ENCODE measurements at places on chromosomes 3 and 15.

GRCh38 chr15:58174709-58175108 lies 36.5 kb downstream of the AQP9 start:
- no peak for DNase-seq

GRCh38 chr3:167732313-167733065 lies 2.2 kb downstream of the PDCD10 start:
- no peak for DNase-seq

DNA sequence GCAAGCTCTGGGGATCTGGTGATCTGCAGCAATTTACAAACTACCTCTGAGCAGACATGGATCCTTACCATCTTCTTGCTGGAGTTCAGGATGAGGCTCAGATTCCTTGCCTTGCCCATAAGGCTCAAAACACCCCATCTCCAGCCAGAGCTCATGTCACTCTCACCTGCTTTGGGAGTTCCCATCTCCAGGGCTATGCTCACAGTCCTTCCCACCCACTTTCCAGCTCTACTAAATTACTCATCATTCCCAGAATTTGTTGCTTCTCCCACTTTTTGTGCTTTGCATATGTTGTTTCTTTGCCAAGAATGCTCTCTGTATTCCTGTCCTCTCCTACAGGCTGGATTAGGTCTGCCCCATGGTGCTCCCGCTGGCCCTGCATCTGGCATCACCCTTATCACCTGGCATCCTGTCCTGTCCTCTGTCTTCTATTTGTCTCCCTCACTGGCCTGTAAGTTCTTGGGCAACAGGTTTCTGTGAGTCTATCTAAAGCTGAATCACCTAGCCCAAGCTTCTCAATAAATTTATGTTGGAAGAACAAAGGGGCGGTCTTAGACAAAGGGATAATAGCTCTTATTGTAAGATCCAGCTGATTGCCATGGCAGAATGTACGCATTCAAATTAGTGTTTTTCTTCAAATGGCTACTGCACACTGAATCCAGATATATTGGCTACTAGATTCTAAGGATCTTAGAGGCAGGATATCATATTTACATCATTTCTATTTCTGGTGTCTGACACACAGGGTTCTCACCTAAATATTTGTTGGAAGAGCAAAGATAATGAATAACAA lies 179.2 kb downstream of the CLSTN2 start:
- DNase-seq = no peak

DNA sequence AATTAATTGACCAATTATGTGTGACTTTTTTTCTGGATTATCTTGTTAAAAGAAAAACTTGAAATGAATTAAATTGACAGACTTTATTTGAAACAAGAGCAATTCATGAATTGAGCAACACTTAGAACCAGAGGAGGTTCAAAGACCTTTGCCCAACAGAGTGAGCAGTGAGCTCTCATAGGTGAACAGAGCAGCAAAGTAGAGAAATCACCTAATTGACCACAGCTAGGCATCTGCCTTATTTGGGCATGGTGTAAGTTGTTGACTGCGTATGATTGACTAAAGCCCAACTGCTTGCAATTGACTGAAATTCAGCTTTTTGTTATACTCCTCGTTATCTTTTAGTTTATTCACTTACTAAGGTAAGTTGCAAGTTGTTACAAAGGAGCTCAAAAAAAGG lies 1216.0 kb upstream of the ALCAM start:
- DNase-seq = no peak

DNA sequence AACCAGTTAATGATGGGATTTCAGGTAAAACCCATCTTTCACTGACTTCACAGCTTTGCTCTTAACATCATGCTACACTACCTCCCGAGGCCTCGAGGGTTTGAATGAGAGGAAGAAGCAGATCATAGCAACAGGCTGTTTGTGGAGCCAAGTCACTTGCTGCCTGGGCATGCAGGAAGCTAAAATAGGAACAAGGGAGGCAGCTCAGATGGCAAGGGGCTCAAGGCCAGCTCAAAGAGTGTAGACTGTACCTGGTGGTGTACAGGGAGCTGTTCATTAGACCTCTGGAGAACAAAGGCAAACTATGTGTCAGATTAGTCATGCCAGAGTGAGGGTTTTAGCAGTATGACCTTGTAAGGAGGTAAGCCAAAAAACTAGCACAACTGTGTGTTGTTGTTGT lies 28.8 kb downstream of the ARRDC4 start:
- DNase-seq = no peak

- DNase-seq = no peak
Observed at GRCh38 chr3:42822828-42823227, 13.6 kb downstream of the ACKR2 start.

DNA sequence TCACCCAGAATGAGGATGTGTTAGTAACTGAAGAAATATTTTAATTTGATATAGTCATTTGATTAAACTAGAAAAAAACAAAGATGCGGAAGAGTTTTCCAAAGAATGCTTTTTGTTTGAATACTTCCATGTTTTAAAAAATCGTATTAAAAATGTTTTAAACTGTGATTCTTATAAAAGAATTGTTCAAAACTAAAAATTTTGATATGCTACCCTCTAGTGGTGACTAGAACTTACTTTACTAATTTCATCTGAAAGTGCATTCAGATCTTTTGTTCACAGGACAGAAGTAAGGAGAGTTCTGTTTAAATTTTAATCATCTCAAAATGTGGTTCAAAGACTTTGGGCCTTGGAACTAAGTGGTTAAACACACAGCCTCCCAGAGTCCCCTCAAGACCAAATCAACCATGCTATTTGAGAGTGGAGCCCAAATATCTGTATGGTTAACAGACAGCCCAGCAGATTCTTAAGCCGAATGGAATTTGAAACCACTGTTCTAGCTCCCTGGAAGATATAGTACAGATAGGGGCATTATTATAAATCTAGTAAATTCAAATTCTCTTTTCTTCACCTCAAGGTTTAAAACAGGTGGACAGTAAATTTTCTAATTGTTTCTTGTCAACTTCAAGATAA lies 45.2 kb upstream of the SYNPR start:
- no peak for DNase-seq

DNA sequence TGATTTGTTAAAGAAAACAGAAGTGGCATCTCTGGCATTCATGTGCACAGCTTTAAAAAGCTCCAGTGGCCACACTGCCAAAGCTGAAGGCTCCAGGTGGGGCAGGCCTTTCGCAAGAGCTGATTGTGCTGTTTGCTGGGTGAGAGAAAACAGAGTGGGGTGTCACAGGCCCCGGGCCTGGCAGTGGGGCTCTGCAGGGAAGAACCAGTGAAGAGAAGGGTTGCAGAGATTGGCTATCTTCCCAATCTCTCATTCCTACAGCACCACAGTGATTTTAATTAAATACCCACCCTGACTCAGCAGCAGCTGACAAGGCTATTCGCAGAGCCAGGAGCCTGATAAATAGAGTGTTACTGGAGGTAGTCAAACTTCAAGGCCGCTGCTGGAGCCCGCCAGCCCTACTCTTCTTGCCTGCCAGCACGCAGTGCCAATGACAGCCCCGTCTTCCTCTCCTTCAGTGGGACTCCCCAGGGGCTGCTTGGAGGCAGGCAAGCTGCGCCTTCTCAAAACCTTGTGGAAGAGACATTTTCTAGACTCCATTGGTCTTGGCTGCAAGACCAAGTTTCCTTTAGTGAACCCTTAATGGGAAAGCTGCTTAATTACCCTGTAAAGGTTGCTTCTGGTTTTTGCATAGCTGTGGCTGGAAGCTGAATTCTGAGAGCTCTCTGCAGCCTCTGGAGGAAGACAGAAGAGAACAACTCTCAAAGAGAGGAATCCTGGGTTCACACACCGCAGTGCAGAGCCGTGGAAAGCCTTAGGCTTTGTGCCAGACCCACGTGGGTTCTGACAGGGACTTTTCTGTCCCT lies 225.8 kb upstream of the SLCO3A1 start:
- no peak for DNase-seq

- DNase-seq = no peak
Observed at GRCh38 chr3:100399341-100400071, 1.4 kb downstream of the TOMM70 start.

GRCh38 chr3:186732169-186732766 lies 15.1 kb downstream of the KNG1 start:
- no peak for DNase-seq

GRCh38 chr3:119911748-119912147 lies 129.8 kb downstream of the NR1I2 start:
- no peak for DNase-seq

DNA sequence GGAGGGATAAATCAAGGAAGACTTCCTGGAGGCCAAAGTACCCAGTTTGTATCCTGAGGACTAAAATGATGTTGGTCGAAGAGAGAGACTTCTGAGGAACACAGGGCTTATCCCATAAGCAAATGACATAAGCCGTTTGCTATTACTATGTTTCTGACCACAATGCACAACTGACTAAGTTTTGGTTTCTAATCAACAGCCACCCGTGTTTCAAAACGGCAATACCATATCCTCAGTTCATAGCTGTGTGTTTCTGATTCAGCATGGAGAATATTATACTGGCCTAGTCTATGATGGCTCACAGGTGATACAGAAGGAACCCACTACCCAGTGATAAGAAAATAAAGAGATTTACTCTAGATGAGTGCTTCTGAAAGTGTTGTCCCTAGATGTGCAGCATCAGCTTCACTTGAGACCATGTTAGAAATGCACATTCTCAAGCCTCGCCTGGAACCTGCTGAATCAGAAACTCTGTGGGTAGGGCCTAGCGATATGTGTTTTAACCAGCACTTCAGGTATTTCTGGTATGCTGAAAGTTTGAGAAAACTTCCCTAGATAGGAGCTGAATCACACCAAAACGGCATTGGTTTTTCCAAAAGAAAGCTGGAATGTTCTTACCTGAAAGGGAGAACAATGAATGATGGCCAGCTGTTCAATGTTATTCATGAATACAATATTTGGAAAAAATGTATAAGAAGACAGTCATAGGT lies 639.7 kb upstream of the NR2F2 start:
- no peak for DNase-seq

DNA sequence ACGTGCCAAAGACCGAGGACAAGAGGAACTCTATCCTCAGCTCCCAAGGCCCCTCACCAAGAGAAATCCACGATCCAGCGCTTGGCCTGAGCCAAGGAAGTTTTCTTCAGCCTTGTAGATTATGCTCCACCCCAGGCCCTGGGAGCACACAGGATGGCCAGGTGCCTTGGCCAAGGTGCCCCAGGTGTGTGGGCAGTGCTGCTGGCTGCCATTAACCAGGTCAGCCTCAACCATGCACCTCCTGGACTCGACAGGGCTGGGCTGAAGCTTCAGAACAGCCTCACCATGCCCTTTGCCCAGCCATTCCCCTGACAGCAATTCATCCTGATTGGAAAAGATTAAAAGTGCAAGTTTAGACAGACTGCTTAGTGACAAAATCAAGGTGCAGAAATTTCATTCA lies 10.9 kb upstream of the MESP1 start:
- no peak for DNase-seq

DNA sequence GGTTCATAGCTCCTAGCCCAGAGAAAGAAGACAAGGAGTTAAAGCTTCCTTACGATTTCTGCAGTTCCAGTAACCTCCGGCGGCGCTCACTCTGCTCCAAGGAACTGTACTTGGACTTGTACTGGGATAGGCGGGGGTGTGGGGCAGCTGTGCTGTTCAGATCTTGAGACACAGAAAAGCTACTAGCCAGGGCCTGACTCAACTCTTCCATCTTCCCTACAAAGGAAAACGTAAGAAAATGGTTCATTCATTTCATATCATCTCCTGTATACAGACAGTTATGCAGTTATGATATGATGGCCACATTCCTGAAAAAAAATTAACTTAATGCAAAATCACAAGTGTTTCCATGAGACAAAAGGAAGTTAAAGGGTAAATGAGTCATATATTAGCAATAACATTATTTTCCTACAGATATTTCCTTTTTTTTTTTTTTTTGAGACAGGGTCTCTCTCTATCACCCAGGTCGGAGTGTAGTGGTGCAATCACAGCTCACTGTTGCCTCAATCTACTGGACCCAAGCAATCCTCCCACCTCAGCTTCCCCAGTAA lies 4.6 kb downstream of the SNUPN start:
- DNase-seq = no peak

DNA sequence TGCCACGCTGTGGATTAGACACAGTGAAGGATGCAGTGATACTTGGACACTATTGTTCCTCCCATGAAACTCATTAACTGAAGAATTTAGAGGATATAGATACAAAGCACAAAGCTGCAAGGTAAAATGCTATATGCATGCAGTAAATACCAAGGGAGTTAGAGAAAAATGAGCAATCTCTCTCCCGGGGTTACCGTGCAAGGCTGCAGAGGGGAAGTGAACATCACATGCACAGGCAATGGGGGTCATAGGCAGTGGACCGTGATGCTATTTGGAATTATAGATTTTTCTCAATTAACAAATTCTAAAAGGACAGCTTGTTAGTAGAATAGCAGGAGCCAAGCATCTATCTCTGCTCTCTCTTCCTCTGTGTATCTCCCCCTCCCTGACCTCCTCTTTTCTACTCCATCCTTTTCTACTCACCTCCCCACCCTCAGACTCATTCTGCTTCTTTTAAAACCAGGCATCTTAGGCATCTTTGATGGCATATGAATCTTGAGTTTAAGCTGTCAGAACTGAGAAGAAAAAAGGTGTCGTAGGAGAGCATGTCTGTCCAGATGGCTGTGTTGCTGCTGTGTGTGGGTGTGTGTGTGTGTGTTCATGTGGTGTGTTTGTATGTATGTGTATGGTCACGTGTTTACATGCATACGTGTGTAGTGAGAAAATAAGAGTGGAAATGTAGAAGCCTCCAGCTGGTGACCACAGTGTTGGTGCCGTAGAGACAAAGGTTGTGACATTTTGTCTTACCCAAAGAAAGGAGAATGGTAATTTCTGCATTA lies 339.0 kb downstream of the EPHB1 start:
- no peak for DNase-seq

GRCh38 chr3:2862366-2862765 lies 247.8 kb downstream of the IL5RA start:
- DNase-seq = no peak

- DNase-seq = no peak
Observed at GRCh38 chr15:58678683-58679082, 70.8 kb downstream of the ADAM10 start.

- DNase-seq = no peak
Observed at GRCh38 chr15:97759363-97759762, 201.1 kb upstream of the ARRDC4 start.

- DNase-seq = no peak
Observed at GRCh38 chr15:67248011-67248505, 6.4 kb downstream of the AAGAB start.

GRCh38 chr3:159340877-159341500 lies 539.1 kb downstream of the MFSD1 start:
- DNase-seq = no peak

- no peak for DNase-seq
Observed at GRCh38 chr3:112931736-112932521, 43.0 kb downstream of the CD200R1 start.
